ENCODE measurements at places on chromosomes 16 and 17.

DNA sequence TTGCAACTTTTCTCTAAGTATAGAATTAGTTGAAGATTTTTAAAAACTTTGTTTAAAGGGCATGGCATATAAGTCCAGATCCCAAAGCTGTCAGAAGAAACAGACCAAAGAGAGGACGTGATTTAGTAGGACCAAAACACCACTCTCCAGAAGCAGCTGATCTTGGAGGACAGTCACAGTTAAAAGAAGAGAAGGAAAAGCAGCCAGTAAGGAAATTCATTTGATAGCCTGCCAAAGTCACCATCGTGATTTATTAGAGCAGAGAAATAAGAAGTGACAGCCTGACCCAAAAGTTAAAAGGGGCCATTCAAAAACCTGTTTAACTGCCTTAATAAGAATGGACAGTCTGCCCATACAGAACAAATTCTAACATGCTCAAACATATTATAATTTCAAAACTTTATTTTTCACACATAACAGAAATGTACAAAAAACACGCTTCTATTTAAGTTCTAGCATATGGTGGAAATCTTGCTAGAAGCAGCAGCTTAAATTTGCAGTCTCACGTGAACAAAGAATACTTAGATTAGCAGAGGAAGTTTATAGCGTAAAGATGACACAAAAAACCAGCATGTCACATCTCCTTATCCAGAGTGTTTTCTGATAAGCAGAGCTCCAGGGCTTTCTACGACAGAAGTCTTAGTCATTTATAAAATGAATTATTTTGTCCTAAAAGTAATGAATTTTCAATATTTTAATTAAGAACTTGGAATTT is 37.2 kb downstream of the TXNDC11 start:
- DNase-seq, result no peak

DNA sequence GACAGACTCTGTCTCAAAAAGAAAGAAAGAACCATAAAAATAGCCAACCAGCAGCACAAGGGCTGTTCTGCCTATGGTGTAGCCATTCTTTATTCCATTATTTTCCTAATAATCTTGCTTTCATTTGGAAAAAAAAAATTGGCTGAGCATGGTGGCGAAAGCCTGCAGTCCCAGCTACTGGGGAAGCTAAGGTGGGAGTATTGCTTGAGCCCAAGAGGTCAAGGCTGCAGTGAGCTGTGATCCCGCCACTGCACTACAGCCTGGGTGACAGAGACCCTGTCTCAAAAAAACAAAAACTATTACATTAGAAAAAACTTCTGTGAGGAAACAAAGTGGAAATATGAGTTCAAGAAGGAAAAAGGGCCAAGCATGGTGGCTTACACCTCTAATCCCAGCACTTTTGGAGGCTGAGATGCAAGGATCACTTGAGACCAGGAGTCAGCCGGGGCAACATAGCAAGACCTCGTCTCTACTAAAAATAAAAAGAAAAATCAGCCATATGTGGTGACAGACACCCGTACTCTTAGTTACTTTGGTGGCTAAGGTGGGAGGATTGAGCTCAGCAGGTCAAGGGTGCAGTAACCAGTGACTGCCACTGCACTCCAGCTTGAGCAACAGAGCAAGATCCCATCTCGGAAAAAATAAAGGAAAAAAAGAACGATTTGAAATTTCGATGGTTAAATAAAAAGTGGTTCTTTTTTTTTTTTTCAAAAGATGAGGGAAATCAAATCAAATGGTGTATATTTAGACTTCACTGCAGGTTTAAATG is 2.5 kb downstream of the DCAKD start:
- DNase-seq, result no peak

- no peak for DNase-seq
Observed at GRCh38 chr16:65634291-65634690, 512.4 kb upstream of the CDH11 start.

DNA sequence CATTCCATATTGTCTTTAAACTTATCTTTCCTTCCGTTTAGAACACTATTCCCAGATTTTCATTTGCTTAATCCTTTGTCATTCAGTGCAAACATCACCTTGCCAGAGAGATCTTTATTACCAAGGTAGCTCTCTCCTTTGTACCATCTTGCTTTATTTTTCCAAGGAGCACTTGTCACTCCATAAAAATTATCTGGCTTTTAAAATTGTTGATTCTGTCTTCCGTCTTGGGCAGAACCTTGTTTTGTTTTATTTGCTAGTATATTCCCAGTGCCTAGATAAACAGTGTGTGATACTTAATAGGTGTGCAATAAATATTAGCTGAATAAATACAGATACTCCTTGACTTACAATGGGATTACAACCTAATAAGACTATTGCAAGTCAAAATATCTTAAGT is 327.7 kb downstream of the UTP18 start:
- DNase-seq, result no peak

GRCh38 chr17:82686366-82687324 is 11.9 kb downstream of the RAB40B start:
- no peak for DNase-seq

DNA sequence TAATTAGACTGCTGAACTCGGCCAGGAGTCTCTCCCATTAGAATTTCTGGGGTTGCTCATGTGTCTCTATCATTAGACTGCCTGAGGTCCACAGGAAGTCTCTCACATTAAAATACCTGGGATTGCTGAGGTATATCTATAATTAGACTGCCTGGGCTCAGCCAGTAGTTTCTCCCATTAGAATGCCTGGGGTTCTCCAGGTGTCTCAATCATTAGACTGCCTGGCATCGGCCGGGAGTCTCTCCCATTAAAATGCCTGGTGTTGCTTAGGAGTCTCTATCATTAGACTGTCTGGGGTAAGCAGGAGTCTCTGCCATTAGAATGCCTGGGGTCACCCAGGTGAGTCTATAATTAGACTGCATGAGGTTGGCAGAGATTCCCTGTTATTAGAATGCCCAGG is 2233.4 kb downstream of the TP53TG3F start:
- no peak for DNase-seq

DNA sequence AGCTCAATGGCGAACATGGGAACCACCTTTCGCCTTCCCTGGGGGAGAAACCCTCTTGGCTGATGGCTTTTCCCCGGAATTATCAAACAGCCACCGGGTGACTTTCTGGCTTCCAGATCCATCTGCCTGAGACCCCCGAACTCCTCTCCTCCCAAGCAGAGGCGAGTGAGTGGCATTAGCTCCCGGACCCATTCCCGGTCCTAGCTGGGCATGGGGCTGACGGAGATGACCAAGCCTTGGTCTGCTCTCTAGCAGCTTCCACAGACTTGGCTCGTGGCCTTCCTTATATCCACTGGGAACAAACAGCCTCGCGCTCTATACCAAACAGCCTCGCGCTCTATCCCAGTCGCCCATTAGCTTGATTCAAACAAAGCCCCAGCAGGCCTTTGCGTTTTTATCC is 62.4 kb downstream of the CCDC182 start:
- peak; percentile 28 for DNase-seq

DNA sequence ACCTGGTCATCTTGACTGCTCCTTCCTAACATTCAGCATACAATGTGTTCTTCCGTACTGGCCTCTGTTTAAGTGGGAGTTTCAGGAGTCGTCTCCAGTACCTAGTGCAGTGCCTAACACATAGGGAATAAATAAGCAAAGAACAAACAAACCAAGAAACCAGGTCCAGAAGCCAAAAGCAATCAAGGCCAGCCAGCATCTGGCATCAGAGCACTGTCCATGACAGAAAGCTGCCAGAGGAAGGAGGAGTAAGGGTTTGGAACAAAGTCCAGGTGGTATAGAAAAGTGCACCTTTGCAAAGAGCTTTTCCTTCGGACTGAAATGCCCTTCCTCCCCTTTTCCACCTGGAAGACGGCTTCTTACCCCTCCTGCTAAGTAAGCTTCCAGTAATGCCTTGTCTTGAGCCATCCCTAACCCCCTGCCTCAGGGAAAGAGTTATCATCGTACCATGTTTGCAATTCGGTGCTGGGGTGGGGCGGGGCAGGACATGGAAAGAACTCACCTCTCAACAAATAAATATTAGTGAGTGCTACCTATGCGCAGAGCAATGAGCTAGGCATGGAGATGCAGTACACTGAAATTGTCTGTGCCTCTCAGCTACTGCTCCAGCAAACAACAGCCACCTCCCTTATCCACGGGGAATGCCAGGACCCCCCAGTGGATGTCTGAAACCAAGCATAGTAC is 47.6 kb downstream of the C17orf67 start:
- DNase-seq, result no peak
